Umbilical cord (tissue), 2 donors: ENCODE measurements at places on chromosomes 4 and X.

GRCh38 chrX:10893976-10894375 is 217.2 kb upstream of the HCCS start:
- no peak for DNase-seq

DNA sequence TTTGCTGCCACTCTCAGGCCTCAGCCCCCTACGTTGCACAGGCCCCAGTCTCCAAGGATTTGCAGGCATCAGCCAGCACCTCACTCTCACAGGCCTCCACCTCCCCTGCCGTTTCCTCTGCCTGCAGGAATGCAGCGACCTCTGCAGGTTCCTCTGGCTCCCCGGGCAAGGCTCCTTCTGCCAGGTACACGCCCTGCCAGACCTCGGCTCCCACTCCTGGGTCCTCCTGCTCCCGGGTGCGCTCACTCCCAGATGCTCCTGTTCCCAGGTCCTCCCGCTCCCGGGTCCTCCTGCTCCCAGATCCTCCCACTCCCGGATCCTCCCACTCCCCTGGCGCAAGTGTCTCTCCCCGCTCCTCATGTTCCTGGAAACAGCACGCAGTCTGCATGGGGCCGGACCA is 144.4 kb upstream of the RADX start:
- DNase-seq = no peak

- peak; percentile 54 for DNase-seq
Measured at GRCh38 chr4:109411964-109412363, 21.7 kb upstream of the SEC24B start.

- no peak for DNase-seq
Measured at GRCh38 chr4:100519205-100519604, 1.4 kb upstream of the EMCN start.

GRCh38 chr4:137263206-137263605 is 269.1 kb downstream of the PCDH18 start:
- DNase-seq = no peak

DNA sequence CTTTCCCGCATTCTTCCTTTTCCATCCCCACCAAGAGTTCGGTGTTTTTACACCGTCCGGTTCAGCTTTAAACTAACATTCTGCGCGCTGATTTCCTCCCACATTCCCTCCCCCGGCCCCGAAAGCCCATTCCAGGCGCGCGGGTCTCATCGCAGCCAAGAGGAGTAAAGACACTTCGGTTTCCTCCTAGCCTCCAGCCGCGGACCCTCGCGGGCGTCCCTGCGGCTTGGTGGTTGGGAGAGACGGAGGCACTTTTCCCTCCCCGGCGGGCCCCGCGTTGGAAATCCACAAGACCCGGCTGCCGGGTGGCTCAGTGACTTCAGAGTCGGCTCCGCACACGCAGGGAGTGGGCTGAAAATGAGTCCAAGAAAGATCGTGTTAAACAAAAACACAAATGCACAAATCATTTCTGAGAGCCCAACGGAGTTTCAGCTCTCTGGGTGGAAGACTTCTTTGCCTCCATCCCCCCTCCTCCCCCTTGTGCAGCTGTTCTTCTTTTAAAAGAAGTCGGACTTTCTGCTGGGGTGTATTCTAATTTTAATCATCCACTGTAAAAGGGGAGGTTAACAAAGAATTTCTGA is 2.0 kb upstream of the ARX start:
- no peak for DNase-seq

- DNase-seq = no peak
Measured at GRCh38 chr4:148749403-148749802, 307.2 kb upstream of the NR3C2 start.

GRCh38 chrX:12425496-12425895 is 287.2 kb downstream of the FRMPD4 start:
- no peak for DNase-seq

GRCh38 chrX:155056877-155057792 is 13.8 kb downstream of the CMC4 start:
- peak; percentile 63 for DNase-seq

DNA sequence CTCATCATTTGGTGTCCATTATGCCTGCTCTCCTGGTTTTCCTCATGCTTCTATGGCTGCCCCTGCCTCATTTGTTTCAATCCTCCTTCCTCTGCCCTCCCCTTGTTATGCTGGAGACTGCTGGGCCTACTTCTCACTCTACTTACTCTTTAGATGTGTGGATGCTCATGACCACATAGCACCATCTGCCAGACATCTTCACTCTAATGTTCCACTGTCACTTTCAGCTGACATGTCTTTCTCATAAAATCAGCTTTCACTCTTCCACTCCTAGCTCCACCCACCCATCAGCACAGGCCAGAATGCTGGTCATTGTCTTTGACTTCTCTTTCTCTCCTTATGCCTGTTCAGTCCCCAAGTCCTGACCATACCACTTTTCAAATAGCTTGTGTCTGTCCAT is 86.8 kb downstream of the REPS2 start:
- no peak for DNase-seq

DNA sequence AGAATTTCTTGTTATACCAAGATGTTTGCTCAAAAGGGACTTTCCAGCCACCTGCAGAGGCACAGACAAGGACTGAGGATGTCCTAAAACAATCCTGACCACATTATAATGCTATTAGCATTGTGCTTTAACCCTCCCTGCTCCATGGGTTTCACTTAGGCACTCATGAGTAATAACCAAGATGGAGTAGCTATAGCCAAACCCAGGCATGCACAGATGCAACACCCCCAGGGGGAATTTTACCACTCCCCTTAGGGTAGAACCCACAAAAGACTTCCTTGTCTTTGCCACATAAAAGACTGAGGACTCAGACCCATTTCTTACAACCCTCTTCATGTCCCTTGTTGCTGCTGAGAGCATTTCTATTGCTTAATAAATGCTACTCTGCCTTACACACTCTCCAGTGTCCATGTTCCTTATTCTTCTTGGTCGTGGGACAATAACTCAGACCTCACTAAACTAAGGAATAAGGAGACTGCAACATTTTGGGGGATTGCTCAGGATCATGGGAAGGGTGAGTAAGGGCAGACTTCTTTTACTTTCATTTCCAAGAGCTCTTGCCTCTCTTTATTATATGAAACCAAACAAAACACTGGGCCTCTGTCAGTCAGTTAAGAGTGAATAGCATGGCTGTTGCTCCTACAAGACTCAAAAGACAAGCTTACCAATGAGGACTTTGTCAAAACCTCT is 103.5 kb downstream of the TECRL start:
- DNase-seq = no peak

DNA sequence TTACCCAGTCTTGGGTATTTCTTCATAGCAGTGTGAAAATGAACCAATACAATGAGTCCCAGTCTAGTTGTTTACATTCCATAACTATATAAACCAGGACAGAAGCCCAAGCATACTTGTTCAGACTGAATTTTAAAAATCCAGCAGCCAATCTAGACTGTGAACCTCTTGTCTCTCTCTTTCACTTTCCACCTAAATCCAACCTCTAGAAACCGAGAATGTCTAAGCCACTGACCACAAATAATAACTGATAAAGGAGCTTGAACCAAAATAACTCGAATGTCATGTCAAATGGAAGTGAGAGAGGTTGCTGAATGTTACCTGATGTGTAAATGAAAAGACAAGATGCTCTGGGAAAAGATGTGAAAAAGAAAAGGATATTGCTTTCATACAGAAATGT is 544.7 kb downstream of the NLGN4X start:
- no peak for DNase-seq

GRCh38 chr4:185987961-185988627 is 80.9 kb upstream of the TLR3 start:
- DNase-seq = peak; percentile 45

GRCh38 chr4:78297116-78297800 is 240.1 kb downstream of the FRAS1 start:
- peak; percentile 46 for DNase-seq

GRCh38 chrX:151713849-151714248 is 2.0 kb upstream of the FATE1 start:
- no peak for DNase-seq

GRCh38 chr4:182876427-182876826 is 40.8 kb downstream of the DCTD start:
- no peak for DNase-seq
